Esophagus mucosa (tissue), 1 donor: ENCODE measurements at places on chromosomes 3 and 15. TPM values are rescaled to one million over a fixed set of nuclear protein-coding genes. Genes with fewer than 3 reads are reported as not detected.

The ATG3 gene
- 41.0 TPM for total RNA-seq

The WDR5B gene
- 1.9 TPM for total RNA-seq

GRCh38 chr15:33095641-33096040 lies 98.9 kb downstream of the FMN1 start:
- no peak for ATAC-seq

DNA sequence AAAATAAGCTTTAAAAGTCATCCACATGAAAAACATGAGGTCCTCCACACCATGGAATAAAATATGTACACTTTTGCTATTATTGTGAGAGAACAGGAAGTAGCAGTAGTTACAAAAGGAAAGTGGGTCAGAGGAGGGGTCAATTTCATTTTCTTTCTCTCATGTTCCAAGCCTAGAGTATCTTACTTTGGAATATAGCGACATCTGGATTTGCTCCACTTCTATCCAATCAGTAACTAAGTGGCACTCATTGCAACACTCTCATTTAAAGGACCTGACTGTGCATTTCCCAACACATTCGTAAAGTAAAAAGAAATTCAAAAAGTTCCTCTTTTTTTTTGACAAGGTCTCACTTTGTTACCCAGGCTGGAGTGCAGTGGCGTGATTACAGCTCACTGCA lies 637.3 kb downstream of the TUSC7 start:
- no peak for ATAC-seq

The FEZF2 gene
- total RNA-seq, result not detected

- ATAC-seq, result peak; percentile 82
Observed at GRCh38 chr3:66407611-66408218, 93.1 kb downstream of the LRIG1 start.

The CTSH gene
- 56.4 TPM for total RNA-seq
